ENCODE measurements at places on chromosomes 5 and 9.

DNA sequence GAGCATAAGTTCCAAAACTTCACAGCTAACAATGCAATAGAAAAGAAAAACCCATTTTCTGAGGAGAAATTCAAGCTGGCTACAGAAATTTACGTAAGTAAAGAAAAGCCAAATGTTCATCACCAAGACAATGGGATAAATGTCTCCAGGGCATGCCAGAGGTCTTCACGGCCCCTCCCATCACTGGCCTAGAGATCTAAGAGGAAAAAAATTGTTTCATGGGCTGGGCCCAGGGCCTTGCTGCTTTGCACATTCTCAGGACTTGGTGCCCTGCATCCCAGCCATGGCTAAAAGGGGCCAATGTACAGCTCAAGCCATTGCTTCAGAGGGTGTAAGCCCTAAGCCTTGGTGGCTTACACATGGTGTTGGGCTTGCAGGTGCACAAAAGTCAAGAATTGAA lies 443.6 kb downstream of the ELAVL2 start:
- no peak for DNase-seq

DNA sequence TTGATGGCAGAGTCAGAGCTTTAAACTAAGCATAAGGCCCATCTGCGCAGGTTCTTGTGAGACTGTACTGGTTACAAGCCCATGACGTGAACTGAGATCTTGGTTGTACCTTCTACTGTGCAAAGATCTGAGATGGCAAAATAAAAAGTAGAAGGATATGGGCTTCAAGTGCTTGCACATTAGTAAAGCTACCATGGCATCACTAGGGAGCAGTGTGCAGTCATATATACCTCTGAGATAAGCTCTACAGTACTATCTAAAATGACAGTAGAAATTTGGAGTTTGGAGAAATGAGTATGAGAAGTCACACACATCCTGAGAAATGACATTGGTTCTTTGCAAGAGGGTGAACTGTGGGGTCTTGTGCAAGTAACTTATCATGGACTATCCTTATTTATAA lies 408.2 kb upstream of the PRR16 start:
- DNase-seq, result peak; percentile 15

DNA sequence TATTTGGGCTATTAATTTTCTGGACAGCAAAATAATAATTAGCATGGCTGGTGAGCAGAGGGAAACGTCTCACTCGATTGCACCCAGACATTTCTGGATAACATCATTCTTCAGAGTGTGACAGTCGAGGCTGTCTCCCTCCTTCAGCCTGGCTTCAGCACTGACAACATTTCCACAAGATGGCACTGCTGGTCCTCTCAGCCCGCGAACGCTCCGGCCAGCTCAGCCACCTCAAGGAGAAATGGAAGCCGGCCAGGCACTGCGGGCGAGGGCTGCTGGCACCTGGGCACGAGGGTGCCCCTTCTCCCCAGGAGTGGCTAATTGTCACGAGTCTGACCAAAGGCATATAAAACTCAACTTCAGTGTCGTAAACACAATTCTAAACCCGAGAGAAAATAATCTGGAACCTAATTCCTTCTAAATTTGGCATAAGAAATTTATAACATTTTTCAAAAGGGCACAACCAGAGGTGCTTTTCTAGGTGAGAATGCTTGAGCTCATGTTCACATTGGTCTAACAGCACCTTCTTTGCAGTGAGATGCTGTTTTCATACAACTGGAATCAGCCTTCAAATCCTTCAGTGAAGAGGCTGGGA lies 65.9 kb downstream of the DAP start:
- DNase-seq, result peak; percentile 72

GRCh38 chr9:75451505-75451904 lies 363.2 kb downstream of the OSTF1 start:
- no peak for DNase-seq

DNA sequence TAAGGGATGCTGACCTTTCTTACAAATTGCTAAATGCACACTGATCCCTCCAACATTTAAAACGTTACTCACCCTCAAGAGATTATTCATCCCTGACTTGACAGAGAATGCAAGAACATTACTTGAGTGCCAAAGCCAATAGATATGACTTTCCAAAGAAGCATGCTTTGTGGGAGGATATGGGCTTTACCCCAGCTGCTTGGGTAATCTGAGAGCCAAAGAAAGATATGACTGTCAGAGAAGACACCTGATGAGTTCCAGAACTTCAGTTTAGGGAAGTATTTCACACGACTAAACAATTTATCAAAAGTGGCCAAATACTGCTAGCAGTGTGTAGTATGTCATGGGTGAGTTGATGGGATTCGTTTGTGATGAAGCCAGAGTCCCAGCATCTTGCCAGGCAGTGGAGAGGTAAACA lies 7.4 kb upstream of the SPDL1 start:
- DNase-seq, result no peak

GRCh38 chr9:109182940-109183798 lies 16.1 kb upstream of the FRRS1L start:
- DNase-seq, result no peak

- no peak for DNase-seq
Observed at GRCh38 chr5:27479859-27480258, 441.5 kb upstream of the CDH9 start.

GRCh38 chr9:26392639-26393038 lies 500.0 kb downstream of the CAAP1 start:
- no peak for DNase-seq

DNA sequence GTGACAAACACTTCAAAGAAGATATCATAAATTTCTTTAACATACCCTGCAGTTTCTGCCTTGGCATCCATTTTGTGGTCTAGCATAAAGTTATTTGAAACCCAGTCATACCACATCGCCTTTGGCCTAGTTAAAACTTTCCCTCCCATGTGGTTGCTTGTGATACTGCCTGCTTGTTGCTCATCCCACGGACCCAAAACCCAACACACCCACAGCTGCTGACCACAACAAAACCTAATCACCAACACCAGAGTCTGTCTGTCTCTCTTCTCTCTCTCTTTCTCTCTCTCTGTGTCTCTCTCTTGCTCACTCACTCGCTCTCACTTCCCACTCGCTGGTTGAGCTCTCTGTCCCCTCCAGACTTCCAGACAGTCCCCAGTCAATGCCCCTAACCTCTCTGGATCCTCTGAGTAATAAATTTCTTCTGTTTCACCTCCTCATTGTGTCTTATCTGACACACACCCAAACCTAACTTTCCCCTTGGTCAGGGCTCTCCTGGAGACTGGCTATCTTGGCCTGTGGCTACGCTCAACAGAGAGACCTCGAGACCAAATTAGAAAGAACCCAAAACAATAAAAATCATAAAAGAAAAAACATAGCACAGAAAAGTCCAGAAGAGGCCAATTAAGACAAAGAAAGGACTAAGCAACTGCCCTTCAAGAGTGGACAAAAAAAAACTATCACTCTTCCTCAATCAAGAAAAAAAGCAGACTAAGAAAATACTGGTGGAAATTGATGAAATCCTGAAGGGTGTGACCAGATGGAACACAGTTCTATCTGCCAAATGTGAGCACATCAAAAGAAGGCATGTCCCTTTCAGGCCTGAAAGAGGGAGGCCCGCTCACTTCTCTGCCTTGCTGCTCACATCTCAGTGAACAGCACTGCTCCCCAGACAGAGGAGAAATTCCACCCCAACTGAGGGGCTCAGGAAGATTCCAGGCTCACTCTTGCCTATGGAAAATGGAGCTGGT lies 41.5 kb downstream of the TTLL11 start:
- DNase-seq, result no peak

- no peak for DNase-seq
Observed at GRCh38 chr5:9733486-9733885, 103.3 kb upstream of the TAS2R1 start.

DNA sequence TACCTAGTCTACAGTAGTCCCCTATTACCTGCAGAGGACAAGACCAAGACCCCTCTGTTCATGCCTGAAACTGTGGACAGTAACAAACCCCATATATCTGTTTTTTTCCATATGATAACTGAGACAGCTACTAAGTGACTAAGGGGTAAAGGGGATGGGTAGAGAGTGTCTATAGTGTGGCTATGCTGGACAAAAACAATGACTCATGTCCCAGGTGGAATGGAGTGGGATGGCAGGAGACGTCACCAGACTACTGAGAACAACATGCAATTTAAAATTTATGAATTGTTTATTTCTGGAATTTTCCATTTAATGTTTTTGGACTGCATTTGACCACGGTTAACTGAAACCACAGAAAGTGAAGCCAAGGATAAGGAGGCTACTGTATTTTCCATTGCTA lies 171.8 kb downstream of the AGTPBP1 start:
- no peak for DNase-seq

DNA sequence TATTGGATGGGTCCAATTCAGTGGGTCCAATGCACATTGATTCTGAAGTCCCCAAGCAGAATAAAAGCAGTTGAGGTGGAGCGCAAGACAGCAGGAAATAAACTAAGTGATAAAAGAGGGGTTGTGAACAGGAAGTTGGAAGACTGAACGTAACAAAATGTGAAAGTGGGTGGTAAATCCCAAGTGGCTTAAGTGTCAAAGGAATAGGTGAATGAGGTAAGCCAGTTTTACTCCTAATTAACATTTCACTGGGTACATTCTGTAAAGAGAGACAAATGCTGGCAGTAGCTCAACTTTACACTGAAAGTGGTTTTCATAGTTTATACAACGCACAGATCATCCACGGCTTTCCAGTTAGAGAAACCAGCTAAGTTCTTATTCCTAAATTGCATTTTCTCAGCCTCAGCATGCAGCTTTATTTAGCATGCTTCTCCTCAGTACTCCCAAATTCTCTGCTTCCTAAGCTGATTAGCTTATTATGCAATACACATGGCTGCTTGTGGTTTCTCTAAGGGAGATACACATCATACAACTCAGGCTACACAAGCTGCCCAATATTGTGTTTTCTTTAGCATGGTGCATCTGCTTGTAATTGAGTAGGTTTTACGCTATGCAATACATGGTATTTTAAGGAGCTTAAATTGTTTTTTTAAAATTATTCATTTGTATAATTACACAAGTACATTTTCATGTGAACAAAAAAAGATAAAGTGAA lies 34.2 kb upstream of the HSD17B4 start:
- DNase-seq, result no peak

DNA sequence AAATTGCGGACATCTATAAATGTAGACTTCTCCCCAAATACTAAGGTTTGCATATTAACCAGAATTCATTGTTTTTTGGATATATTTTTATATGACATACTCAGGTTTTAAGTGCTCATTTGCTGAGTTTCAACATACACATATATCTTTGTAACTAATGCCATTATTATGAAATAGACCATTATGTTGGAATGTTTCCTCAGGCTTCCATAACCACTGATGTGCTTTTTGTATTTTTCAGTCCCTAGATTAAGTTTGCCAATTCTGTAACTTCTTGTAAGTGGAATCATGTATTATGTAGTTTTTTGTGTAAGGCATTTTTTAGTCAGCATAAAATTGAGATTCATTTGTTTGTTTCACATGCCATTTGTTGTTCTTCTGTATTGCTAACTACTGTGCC lies 32.1 kb downstream of the HSPA4 start:
- DNase-seq, result no peak

GRCh38 chr9:87950765-87951488 lies 23.4 kb downstream of the CDK20 start:
- DNase-seq, result no peak

- DNase-seq, result no peak
Observed at GRCh38 chr5:134708301-134708700, 30.0 kb upstream of the CAMLG start.

DNA sequence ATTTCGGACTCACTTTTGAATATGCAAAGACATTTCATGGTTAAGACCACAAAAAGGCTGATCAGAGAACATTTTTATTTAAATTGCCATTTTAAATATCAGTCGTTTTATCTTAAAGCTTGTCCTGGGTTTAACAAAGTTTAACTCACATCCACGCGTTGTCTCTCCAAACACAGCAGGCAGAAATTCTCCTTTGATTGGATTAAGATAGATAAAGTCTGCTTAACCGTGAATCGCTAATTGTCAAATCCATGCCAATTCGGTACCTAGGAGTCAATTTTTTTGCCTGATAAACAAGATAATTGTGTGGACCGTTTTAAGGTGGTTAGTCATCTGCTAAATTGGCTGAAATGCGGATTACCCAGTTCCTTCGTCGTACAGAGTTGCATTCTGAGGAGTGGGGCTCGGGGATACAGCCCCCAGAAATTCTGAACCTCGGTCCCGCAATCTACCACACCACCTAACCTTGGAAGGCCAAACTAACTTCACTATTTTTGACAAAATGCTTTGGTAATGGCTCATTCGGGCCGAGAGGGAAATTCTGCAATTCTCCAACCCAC lies 665 bp upstream of the BTF3 start:
- DNase-seq, result no peak
